ENCODE measurements at places on chromosomes 6 and 20.

- H3K27ac ChIP-seq = no peak overlapping the region
- no peak overlapping the region for H3K4me3 ChIP-seq
- H3K36me3 ChIP-seq = no peaks in the 10 kb centered on the region
- no peaks in the 10 kb centered on the region for H3K4me1 ChIP-seq
- H3K27me3 ChIP-seq = no peaks in the 10 kb centered on the region
- DNase-seq = no peak
Measured at GRCh38 chr6:149493761-149494320, 9.0 kb upstream of the ZC3H12D start.

GRCh38 chr6:136501514-136501913 lies 48.7 kb downstream of the MAP7 start:
- no peaks in the 10 kb centered on the region for H3K4me1 ChIP-seq
- H3K27me3 ChIP-seq = no peaks in the 10 kb centered on the region
- no peak for DNase-seq
- H3K36me3 ChIP-seq = no peaks in the 10 kb centered on the region

DNA sequence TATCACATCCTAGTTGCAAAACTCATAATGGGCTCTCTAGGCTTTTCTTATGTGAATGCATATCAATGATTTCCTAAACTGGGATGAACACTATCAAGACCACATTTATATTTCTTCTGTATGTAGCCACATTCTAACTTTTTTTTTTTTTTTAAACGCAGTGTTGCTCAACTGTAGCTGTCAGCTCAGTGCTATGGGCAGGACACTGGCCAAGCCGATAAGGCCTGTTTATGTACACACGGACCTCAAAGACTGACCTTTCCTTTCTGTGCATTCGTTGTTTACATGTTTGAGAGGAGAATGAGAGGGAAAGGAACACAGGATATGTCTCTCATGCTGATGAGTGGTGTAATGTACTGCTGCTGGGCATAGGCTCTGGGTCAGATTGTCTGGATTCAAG lies 75.1 kb upstream of the B3GAT2 start:
- no peaks in the 10 kb centered on the region for H3K36me3 ChIP-seq
- H3K27me3 ChIP-seq = no peaks in the 10 kb centered on the region
- no peak overlapping the region for H3K4me3 ChIP-seq
- DNase-seq = no peak

GRCh38 chr6:168941036-168941435 lies 312.6 kb downstream of the THBS2 start:
- no peaks in the 10 kb centered on the region for H3K36me3 ChIP-seq
- H3K27me3 ChIP-seq = no peaks in the 10 kb centered on the region
- peak overlapping the region; percentile 71 for H3K27ac ChIP-seq

DNA sequence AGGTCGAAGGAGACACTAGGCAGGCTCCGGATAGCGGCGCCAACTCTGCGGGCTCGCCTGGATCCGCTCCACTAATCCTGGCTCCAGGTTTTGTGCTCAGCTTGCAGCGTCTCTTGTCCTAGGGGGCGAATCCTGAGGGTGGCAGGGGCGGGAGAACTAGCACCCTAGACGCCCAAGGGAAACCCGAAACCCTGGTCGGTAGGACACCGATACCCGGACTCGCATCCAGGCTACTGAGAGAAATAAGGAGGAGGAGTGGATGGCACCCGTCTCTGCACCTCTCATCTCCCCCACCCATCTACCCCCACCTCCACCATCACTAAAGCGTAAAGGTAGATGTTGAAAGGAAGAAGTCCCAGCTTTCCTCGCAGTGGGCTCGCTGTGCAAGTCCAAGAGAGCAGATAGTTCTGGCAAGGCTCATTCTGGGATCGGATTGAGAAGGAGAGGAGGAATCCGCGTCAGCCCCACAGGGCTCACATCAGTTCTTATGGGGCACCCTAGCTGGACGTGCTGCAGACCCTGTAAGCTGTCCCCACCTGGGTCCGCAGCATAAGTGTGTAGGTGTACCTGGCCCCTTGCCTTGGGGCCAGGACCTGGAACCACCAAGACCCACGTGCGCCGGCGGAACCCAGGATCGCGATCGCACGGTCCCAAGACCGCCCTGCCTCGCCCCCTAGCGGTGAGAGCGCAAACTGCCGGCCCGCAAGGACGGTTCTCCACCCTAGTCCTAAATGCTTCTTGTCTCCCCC lies 6.9 kb downstream of the SLC32A1 start:
- no peaks in the 10 kb centered on the region for H3K36me3 ChIP-seq
- no peak overlapping the region for H3K27ac ChIP-seq
- H3K4me3 ChIP-seq = peak overlapping the region; percentile 13
- H3K27me3 ChIP-seq = peaks cover 34% of the 10 kb centered on the region

DNA sequence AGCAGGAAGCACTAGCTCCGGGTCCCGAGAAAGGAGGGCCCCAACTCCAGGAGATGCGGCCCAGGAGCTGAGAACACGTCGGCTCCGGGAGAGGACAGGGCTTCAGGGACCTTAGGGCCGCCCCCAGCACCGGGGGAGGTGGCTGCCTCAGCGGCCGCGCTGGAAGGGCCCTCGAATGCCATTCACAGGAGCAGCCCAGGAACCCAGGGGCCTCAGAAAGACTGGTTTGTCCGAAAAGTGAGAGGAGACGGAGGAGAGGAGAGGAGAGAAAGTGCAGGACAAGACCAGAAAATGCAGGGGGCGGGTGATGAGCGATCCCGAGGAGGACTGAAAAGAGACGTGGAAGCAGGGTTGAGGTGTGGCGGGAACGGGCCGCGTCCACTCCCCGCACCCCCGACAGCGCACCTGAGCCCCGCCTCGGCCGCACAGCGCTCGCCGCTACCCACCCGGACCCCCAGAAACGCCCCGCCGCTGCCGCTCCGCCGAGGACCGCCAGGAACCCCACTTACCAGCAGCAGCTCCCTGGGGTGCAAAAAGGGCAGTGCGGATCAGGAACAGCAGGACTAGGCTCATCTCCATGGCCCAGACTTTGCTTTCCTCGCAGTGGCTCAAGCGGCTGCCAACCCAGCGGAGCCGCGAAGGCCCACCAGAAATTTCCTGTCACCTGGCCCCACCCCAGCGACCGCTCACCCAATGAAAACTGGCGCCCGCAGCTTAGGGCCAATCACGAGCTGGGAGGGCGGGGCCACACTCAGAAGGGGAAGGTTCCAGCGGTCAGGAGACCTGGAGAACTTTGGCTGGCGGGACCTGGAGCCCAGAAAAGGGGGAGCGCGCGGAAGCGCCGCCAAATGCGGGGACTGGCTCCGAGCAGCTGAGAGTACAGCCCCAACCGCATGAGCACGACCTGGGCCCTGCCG lies 25.4 kb downstream of the HLA-F start:
- peak overlapping the region; percentile 91 for H3K4me3 ChIP-seq
- no peaks in the 10 kb centered on the region for H3K36me3 ChIP-seq
- peaks cover 34% of the 10 kb centered on the region for H3K4me1 ChIP-seq
- DNase-seq = no peak

GRCh38 chr6:51559059-51559458 lies 528.4 kb downstream of the PKHD1 start:
- no peaks in the 10 kb centered on the region for H3K36me3 ChIP-seq
- H3K27me3 ChIP-seq = no peaks in the 10 kb centered on the region
- DNase-seq = no peak
- H3K27ac ChIP-seq = no peak overlapping the region
- H3K4me1 ChIP-seq = no peaks in the 10 kb centered on the region

DNA sequence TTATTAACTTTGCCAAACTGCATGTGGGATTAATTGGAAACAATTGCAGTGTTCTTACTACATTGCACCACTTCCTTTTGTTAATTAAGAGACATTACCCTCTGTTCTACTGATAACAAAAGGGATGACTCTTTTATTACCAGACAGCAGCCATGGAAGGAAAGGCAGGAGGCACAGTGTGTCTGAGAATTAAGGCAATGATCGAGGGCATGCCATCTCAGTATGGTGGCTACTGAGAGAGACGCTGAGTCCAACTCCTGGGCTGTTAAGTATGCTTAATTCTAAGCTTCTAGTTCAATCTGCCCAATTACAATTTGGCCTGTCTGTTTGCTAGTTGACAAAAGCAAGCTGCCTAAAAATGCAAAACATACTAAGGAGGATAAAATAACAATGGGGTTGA lies 227.4 kb downstream of the PHACTR1 start:
- no peaks in the 10 kb centered on the region for H3K27me3 ChIP-seq
- no peak overlapping the region for H3K27ac ChIP-seq
- no peak overlapping the region for H3K4me3 ChIP-seq
- no peaks in the 10 kb centered on the region for H3K36me3 ChIP-seq

- H3K27ac ChIP-seq = no peak overlapping the region
- no peaks in the 10 kb centered on the region for H3K27me3 ChIP-seq
- H3K4me1 ChIP-seq = no peaks in the 10 kb centered on the region
- no peak overlapping the region for H3K4me3 ChIP-seq
- DNase-seq = no peak
Measured at GRCh38 chr6:146944077-146944476, 260.1 kb upstream of the STXBP5 start.

DNA sequence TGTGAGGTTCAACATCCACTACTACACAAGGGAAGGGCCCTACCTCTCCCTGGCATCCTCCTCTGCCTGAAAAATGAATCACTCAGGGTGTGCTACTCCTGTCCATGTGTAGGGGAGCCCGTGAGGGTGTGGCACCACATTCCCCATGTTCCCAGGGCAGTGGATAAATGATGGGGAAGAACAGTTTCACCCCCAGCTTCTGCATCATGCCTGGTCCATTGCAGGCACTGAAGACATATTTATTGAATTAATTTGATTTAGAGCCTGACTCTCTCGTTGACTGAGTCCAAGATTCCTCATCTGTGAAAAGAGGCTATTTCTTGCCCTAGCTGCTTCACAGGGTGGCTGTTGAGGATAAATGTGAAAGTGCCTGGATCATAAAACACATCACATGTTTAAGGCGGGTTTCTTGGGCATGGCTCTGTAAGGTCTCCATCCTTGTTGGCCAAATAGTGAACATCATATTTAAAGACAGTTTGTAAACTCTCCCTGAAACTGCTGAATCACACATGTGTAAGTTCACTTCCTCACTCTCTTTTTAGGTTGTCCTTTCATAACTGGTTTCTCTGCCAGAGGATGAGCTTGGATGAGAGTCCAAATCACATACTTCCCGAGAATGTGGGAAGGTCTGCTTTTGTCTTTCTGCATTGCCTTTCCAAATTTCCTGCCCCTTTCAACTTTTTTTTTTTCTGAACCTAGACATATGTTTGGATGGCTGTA lies 79.7 kb upstream of the FYN start:
- H3K27me3 ChIP-seq = no peaks in the 10 kb centered on the region
- H3K4me3 ChIP-seq = no peak overlapping the region
- no peaks in the 10 kb centered on the region for H3K4me1 ChIP-seq
- no peak for DNase-seq
- no peaks in the 10 kb centered on the region for H3K36me3 ChIP-seq

DNA sequence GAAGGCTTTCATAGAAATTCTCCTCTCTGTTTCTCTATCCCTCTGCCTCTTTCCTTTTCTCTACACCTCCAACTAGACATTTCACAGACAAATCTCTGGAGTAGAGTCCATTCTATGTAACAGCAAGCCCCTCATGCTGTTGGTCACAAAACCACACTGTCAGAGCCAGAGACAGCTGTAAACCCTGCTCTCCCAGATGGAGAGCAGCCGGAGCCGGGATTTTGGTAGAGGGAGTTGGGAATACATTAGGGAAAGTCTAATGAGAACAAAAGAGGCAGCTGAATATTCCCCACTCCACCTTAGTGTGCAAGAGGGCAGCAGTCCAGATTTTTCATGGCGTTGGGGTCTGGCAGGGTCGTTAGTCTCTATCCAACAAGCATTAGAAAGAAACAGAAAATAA lies 68.3 kb upstream of the EDN1 start:
- H3K36me3 ChIP-seq = no peaks in the 10 kb centered on the region
- H3K4me1 ChIP-seq = no peaks in the 10 kb centered on the region

- no peak overlapping the region for H3K4me3 ChIP-seq
- H3K4me1 ChIP-seq = no peaks in the 10 kb centered on the region
- H3K27me3 ChIP-seq = no peaks in the 10 kb centered on the region
- DNase-seq = no peak
- H3K36me3 ChIP-seq = no peaks in the 10 kb centered on the region
- H3K27ac ChIP-seq = no peak overlapping the region
Measured at GRCh38 chr6:110067837-110068591, 89.9 kb downstream of the GPR6 start.

DNA sequence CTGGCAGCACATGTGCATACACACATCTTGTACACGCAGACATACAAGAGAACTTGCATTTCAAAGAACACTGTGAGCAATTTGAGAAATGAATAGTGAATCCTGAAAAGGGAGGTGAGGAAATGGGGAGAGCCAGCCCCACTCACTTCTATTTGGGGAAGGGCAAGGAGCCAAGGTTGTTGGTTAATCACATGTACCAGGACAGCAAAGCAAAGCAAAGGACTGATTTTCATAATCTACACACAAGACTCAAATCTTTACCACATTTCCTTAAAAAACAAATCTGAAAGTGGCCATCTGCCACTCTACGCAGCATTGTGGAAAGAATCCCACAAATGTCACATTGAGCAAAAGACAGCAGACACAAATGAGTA lies 35.0 kb upstream of the KIF16B start:
- H3K4me3 ChIP-seq = no peak overlapping the region
- DNase-seq = no peak
- H3K4me1 ChIP-seq = no peaks in the 10 kb centered on the region
- H3K27ac ChIP-seq = no peak overlapping the region
- H3K27me3 ChIP-seq = no peaks in the 10 kb centered on the region
- no peaks in the 10 kb centered on the region for H3K36me3 ChIP-seq

DNA sequence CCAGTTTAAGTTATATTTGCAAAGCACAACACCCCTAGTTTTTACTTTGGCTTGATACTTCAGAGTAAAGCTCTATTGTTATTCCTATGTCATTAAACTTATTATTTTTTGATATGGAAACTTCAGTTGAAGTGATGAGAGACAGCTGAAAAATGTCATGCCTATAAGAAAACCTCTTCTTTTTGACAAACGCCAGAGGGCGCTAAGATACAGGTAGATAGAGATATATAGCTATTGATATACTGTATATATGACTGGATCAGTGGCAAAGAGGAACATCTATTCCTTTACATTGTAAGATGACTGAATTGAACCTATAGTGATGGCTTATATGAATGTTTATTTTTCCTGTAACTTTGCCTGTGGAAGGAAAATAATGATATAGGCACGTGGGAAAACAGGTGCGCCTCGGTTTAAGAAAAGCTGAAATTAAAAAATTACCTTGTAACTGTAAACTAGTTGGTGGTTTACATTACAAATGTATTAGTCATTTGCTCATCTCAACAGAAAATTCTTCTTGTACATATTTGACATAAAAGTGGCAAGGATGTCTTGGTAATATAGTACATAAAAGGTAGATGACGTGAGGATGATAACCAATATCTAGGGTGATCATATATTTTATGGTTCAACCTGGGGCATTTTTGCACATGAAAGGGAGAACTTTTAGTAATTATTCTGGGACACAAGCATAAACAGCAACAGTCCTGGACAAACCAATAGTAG lies 74.1 kb downstream of the LAMA4 start:
- no peaks in the 10 kb centered on the region for H3K27me3 ChIP-seq
- no peak overlapping the region for H3K4me3 ChIP-seq
- H3K4me1 ChIP-seq = no peaks in the 10 kb centered on the region
- no peaks in the 10 kb centered on the region for H3K36me3 ChIP-seq
- H3K27ac ChIP-seq = no peak overlapping the region

Measured in vagina (tissue), 2 donors.